Stimulated activated CD8-positive, alpha-beta memory T cell treated with anti-CD3 and anti-CD28 coated beads, Interleukin-12 subunit alpha, Interleukin-12 subunit beta, amount 100 ng/mL, for 4 hours (primary cell): ENCODE measurements at places on chromosomes 4 and X.

- no peak for DNase-seq
These were observed 66.5 kb downstream of the EFNB1 start for GRCh38 chrX:68895341-68895755.

- DNase-seq = no peak
These were observed 28.5 kb downstream of the SHROOM3 start for GRCh38 chr4:76463568-76463967.

DNA sequence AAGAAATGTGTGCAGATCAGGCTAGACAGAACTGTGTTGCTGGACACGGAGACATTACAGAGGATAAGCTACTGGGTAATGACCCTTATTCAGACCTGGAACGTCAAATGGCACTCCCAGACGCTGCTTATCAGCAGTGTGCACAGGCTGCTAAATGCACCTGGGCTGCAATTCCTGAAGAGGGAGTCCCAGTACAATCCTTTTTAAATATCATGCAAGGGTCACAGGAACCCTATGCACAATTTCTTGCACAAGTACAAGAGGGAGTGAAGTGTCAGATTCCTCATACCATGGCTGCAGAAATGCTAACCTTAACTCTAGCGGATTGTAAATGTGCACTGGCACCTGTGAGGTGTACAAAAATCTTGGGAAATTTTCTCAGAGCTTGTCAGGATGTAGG, 16.9 kb downstream of the SPIN2B start:
- no peak for DNase-seq

DNA sequence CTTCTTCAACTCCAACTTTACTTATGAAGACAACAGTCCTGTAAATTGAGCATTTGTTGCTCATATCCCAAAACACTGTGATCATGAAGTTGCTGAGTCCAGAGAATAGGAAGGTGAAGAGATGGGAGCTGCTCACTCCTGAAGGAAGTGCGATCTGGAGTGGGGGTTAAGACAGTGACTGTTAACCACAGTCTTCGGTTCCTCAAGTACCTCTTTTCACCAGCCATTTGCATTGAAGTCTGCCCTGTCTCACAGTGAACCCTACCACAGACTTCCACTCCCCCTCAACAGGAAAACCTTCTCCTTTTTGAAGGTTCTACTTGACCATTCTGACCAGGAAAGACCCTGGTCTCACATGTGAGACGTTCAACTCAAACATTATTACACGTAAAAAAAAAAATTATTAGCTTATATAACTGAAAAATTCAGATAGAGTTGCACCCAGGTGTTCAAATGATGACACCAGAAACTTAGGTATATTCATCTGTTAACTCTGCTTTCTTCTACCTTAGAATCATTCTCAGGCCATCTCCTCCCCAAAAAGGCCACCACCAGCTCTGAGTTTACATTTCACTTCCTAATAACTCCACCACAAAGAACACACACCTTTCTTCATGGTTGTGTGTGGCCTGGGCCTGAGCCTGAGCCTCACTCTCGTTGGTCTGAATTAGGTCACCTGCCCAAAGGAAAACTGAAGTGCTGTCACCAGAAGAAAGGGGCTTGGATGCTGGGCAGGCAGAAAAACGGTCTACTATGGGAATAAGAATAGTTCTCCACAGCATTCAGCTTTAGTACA, 199.2 kb downstream of the DCTD start:
- no peak for DNase-seq

DNA sequence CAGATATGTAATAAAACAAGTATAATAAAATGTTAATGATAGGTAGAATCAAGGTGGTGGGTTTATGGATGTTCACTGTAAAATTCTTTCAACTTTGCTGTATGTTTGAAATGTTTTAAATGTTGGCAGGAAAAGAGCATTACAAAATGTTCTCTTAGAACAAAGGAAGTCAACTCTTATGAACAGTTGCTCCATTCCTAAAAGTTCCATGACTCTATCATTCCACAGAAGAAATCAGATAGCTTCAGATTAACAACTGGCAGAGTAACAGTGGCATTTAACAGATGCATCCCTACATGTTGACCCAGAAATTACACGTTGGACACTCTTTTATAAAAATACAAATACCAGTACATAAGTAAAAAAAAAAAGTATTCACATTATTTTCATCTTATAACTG, 2023.7 kb downstream of the ARAP2 start:
- DNase-seq = no peak

DNA sequence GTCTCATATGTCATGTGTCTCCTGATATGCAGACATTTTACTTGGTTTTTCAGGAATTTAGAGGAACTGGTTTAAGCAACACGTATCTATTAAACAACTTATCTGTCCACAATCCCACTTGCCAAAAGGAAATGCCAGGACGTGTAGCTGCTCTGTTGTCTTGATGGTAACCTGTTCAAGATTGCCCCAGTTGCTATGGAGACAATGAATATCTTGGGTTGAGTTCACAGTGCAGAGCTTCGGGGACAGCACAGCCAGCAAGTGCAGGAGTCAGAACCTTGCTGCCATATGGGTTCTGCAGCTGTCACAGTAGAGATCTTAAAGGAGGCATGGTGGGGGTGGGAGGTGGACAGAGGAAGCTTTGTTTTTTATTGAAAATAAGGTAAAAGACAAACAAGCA, 28.7 kb upstream of the FAM9B start:
- no peak for DNase-seq

DNA sequence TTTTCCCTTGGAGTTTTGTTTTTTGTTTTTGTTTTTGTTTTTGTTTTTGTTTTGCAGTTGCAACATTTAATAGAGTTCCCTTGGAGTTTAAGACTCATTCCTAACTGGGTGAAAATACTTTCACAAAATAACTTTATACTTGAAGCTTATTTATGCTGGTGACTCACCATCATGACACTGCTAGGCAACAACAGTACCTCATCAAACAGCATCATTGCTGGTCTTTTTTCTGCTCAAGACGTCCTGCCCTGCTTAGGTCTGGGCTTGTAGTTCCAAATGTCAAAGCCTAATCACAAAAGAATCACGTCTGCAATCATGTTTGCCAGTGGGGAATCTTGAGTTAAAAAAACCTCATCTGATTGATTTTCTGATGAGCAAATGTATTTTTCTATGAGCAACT, 105.7 kb upstream of the PRPS2 start:
- no peak for DNase-seq

- DNase-seq = no peak
These were observed 69.2 kb upstream of the MTM1 start for GRCh38 chrX:150499240-150499639.

DNA sequence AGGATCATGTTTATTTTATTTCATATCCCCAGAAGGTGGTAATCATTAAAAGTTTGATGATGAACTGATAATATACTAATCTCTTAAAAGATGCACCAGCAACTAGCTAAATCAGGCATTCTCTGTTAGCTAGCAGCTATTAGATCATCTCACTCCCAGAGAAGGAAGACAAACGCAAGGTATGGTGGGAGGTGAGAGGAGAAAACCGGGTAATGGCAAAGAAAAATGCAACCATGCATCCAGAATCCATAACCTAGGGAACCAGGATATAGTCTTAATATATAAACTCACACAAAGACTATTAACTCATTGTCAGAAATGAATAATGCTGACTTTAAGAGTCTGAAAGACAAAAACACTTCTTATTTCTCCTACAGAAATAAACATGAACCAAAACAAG, 66.1 kb downstream of the WNK3 start:
- DNase-seq = no peak

DNA sequence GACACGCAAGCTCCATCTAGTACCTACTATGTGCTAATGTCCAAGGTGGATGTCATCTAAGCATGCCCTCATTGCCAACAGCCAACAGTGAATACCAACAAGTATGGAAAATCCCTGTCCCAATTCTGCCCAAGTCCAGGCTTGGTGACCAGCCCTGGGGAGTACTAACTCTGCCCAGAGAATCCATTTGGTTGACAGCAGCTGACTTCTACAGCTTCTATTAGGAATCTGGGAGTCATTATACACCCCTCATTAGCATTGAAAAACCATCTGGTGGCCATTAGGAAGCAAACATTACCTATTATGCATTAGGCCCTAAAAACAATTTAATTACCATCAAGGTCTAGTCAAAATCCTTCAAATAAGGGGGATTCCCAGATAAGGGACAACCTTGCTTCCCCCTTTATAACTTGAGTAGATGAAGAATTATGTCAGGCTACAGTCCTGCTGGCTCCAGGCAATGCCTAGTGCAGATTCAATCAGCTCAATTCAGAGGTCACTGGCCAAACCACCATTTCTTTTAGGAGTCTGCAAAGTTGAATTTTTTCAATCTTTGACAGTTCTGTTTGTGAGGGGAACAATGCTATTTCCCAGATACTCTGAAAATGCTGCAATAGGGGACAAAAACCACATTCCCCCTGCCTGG, 228.0 kb upstream of the LDB2 start:
- no peak for DNase-seq

DNA sequence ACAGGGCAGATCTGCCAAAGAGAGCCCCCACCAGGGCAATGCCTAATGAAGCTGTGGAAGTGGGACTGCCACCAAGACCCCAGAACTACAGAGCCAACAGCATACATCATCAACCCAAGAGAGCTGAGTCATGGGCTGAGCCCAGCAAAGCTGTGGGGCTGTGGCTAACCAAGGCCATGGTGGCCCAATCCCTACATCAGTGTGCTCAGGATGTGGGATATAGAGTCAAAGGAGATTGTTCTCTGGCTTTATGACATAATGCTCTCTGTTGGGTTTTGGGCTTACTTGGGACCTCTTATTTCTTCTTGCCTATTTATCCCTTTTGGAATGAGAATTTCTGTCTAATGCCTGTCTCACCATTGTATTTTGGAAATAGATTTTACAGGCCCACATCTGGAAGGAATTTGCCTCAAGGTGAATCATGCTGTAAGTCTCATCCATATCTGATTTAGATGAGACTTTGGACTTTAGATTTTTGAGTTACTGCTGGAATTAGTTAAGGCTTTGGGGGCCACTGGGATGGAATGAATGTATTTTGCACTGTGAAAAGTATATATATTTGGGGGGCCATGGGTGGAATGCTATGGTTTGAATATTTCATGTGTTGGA, 5.4 kb upstream of the PRDM5 start:
- DNase-seq = no peak

GRCh38 chr4:71259911-71260331, 78.9 kb upstream of the SLC4A4 start:
- no peak for DNase-seq

GRCh38 chr4:84809946-84810345, 156.5 kb downstream of the WDFY3 start:
- DNase-seq = no peak

- no peak for DNase-seq
These were observed 55.5 kb downstream of the LUZP4 start for GRCh38 chrX:115344885-115345614.

DNA sequence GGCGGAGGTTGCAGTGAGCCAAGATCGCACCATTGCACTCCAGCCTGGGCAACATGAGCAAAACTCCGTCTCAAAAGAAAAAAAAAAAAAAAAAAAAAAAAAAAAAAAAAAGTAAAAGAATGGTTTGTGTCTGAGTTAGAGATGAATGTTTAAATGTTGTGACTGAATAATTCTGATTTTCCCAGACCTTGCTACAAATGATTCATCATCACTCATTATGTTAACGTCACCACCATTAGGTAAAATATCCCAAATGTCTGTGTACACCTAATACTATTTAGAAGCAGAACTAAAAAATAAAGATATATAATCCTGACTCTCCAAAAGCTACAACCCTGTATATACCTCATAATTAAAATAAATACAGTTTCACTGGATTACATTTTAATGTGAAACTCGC, 70.8 kb downstream of the HHIP start:
- DNase-seq = no peak

DNA sequence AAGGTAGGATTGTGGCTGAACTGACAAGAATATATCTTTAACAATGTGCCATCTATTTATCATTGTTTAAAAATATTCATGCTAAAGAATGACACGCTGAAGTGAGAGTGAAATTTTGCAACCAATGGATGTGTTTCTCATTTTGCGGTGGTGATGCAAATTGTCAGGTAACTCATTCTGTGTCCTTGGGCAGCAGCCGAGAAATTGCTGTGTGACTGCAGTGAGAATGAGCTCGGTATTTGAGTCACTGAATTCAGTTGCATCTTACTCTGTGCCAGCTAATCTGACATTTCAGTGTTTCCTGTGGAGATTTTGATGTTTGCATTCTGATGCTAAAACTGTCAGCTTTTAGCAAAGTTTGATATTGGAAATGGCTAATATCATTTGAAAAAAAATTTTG, 28.1 kb downstream of the MCUB start:
- peak; percentile 10 for DNase-seq

GRCh38 chr4:53943345-53944085, 120.9 kb downstream of the CHIC2 start:
- DNase-seq = no peak

- DNase-seq = no peak
These were observed 360.9 kb downstream of the PPP3CA start for GRCh38 chr4:100986360-100986868.

DNA sequence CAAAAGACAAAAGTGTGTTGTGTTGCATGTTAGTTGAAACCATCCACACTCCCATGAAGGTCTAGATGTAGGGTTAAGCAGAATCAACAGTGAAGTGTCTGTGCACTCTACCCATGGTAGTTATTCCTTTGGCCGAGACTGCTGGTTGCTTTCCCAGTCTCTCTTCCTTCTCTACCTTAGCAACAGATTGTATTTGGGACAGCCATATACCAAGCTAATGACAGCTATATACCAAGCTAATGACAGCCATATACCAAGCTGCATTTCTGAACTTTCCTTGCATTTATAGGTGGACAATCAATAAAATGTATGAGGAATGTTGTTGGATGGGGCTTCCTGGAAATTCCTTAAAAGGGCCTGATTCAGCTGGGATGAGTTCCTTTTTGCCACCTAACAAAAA, 80.5 kb upstream of the ENPEP start:
- no peak for DNase-seq

DNA sequence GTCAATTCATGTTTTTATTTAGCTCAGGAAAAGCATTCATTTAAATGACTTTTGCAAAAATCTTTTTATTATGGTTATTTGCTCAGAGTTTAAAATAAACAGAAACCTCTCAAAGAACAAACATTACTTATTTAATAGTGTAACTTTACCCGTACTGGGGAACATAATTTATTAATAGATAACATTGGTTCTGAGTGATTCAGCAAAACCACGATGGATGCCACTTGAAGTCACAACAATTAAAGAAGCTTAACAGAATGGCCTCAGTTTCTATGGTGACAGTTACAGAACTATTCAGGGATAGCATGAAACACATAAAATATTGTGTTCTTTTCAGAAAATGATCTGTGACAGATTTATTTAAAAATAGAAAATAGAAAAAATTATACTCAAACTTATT, 368.7 kb downstream of the CCSER1 start:
- no peak for DNase-seq

GRCh38 chrX:123223409-123223808, 39.3 kb downstream of the GRIA3 start:
- no peak for DNase-seq

DNA sequence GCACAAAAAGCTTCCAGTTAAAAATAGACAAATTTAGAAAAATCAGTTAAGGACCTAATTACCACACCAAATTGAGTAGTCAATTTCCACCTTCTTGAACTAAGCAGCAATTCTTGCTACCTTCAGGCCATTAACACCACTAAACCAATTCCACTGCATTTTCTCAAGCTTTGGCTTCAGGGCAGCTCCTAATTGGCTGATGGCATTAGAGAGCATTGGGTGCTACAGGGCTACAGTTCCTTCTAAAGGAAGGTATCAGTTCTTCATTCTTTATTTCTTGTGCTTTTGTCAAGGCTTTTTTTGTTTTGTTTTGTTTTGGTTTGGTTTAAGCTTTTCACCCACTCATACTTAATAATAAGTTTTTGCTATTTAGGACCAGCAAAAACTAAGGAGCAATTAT, 90.2 kb upstream of the FAM241A start:
- DNase-seq = no peak
